ENCODE measurements at places on chromosomes 5 and 9. TPM values are rescaled to one million over a fixed set of nuclear protein-coding genes. Genes with fewer than 3 reads are reported as not detected.

GRCh38 chr5:126826619-126827215 lies 49.8 kb downstream of the LMNB1 start:
- no peak for DNase-seq

Gene NACC2
- 9.3 TPM for total RNA-seq

Gene SOX30
- 0.09 TPM for total RNA-seq

DNA sequence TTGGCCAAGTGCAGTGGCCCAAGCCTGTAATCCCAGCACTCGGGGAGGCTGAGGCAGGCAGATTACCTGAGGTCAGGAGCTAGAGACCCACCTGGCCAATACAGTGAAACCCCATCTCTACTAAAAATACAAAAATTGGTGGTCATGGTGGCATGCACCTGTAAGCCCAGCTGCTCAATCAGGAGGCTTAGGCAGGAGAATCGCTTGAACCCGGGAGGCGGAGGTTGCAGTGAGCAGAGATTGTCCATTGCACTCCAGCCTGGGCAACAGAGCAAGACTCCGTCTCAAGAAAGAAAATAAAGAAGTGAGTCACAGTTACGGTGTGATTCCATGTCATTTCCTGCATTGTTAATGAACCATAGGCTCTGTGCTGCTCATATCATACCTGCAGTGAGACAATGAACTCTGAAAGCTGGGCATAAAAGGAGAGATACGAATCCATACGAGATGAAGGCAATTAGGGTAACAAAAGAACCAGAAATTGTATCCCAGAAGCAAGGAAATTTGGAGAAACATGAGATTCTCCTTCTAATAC lies 44.6 kb downstream of the TIMD4 start:
- no peak for DNase-seq

GRCh38 chr9:14348373-14349145 lies 34.6 kb upstream of the NFIB start:
- peak; percentile 76 for DNase-seq

GRCh38 chr5:135921388-135921787 lies 25.7 kb upstream of the IL9 start:
- DNase-seq, result no peak

Data from muscle of leg (tissue), 16 donors.